Effector memory CD4-positive, alpha-beta T cell (primary cell): ENCODE measurements at places on chromosomes 1 and 21.

- no peak for DNase-seq
These were observed 124.5 kb downstream of the TBX15 start for GRCh38 chr1:118863688-118864087.

DNA sequence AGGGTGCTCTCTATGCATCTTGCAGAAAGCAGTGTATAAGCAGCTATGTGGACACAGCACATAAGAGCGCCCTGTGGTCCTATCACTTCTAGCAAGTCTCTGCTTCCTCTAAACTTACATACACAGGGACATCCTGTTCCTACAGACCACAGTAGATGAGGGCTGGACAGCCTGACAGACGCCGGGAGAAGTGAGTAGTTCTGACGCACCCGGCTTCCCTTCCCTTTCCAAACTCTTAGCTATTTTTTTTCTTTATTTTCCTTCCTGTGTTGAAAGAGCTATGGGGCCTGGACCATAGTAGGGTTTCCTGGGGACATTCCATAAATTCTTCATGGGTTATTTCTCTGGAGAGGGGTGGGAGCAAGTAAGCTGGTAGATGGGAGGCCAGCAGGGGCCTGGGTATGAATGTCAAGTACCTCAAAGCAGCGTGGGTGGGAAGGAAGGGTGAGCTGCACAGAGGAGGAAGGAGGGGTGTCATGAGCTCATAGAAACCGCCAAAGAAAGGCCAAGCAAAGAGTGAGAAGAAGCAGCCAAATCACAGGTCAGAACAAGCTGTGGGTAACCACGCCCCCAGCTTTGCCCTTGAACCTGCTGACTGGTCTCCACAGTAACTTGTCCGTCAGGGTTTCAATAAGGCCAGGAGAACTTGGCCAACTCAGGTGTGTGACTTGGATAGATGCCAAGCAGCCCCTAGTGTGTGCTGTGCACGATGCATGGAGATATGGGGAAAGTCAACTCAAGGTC lies 36.6 kb downstream of the PLXNA2 start:
- DNase-seq = no peak

DNA sequence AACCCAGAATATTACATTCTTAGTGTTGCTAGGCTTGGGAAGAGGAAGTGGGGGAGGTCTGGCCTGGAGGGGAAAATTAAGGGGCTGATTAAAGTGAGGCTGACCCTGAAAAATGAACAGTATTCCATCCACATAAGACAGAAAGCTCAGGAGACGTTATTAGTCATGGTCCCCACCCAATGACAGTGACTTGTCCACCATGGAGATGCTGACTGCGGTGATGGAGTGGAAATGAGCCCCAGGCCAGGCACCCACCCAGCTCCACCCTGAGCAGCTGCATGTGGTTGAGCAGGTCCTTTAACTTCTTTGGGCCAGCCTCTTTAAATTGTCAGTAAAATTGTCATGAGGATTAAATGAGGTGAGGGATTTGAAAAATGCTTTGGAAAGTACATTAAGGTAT lies 1.4 kb upstream of the SPRR4 start:
- no peak for DNase-seq

GRCh38 chr1:20411196-20411980 lies 74.6 kb downstream of the CAMK2N1 start:
- DNase-seq = no peak

DNA sequence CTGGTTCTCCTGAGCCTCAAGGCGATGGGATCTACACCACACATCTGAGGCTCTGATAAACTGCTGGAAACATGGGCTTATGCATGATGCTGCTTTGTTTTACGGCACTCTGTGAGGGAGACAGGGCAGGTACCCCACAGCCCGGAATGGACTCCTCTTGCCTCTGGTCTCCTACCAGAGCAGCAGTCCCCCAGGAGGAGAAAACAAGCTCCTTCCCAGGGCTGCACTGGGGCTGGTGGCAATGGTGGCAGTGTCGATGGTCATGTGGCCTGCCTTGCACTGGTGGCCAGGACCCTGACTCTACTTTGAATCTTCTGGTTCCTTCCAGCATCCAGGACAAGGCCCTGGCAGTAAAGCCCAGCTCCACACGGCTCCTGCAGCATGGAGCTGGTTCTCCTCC lies 79.4 kb downstream of the TOMM20 start:
- no peak for DNase-seq

DNA sequence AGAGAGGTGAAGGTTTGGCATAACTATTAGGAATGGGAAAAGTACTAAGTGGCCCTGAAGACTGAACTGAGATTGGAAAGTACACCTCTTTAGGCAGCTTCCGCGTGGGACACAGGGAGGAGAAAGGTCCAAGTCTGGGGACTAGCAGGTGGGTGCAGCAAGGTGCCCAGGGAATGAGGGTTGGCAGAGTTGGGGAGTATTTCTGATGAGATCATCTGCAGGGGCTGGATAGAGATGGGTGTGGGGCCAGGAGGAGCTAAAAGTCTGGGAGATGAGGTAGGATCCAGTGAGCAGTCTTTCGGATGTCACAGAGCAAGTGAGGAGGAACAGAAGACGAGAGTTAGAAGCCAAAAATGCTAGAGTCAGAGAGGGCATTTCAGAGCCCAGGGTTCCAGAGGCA lies 36.1 kb downstream of the CDCA8 start:
- no peak for DNase-seq

DNA sequence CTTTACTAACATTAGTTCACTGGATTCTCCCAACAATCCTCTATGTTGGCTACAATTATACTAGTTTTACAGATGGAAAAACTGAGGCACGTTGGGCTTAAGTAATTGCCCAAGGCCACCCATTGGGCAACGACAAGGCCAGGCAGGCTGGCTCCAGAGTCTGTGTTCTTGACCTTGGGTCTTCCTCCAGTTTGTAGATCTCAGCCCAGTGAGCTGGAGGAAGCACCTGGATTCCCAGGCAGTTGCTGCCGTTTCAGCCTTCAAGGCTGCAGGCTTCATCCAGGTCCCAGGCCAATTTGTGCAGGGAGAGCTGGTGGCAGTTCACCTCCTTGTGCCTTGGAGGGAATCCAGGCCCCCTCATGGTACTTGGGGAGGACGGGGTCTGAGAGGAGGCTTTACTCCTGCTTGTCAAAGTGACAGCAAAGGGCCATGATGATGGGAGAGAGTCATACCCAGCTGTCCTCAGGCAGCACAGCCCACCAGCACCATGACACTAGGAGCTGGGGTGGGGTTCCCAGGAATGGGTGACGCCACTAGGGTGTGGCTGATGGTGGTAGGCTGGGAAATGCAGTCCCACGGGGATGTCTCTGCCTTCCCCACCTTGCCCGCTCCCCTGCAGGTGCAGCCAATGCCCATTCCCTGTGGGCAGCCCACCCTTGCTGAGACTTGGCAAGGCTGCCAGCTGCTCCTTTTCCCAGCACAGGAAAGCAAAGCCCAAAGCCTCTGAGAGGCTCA lies 27.1 kb downstream of the PKP1 start:
- no peak for DNase-seq

GRCh38 chr1:221022331-221022730 lies 143.1 kb downstream of the HLX start:
- no peak for DNase-seq

- DNase-seq = no peak
These were observed 17.0 kb downstream of the RAB3GAP2 start for GRCh38 chr1:220255204-220255603.

GRCh38 chr1:230772457-230773395 lies 25.5 kb downstream of the CAPN9 start:
- DNase-seq = no peak
